ENCODE measurements at places on chromosomes 1 and 21. TPM values are rescaled to one million over a fixed set of nuclear protein-coding genes. Genes with fewer than 3 reads are reported as not detected.

The KCNK2 gene
- total RNA-seq: 5.0 TPM

The OR2W3 gene
- total RNA-seq: 0.96 TPM

The HFM1 gene
- total RNA-seq: 7.1 TPM

The ACTN2 gene
- total RNA-seq: 0.91 TPM

The SLC35F3 gene
- 2.6 TPM for total RNA-seq

The DENND2D gene
- total RNA-seq: not detected

The KRTAP10-4 gene
- not detected for total RNA-seq

The KCNJ9 gene
- 0.11 TPM for total RNA-seq

DNA sequence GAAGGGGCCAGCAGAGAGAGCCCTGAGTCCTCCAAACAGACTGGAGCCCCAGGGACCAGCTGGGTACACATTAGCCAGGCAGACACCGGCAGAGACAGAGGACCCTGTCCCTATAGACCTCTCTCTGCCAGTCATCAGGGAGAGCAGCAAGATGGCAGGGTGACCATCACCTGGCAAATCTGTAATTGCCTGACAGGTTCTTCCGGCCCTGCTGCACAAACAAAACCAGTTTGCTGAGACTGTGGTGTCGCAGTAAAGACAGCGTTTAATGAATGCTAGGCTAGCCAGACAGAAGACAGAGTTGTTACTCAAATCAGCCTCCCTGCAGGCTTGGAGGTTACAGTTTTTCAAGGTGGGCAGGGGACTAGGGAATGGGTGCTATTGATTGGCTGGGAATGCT, 618.9 kb downstream of the NPHP4 start:
- H3K27ac ChIP-seq: no peak overlapping the region
- DNase-seq: no peak
- H3K36me3 ChIP-seq: peaks cover 2% of the 10 kb centered on the region
- H3K27me3 ChIP-seq: no peaks in the 10 kb centered on the region

DNA sequence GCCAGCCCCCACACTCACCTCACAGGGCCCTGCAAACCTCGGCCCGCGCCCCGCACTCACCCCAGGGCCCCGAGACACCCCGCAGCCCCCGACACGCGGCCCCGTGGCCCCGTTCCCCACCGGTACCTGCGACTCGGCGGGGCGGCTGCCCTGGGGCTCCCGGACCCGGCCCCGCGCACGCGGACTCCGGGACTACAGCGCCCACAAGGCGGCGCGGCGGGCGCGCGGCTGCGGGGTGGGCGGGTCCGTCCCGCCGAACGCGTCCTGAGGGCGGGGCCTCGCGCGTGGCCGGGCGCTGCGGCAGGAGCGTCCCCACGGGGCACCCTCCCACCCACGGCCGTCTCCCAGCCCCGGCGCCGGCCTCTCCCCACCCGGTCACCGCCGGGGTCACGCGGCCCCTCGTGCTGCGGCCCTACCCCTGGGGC, at the start of gene SLC19A1:
Gene SLC19A1, minus strand, starts transcription at position 199 of the 425 bp plus-strand sequence. CDS start 4,481 bp downstream, outside the sequence.
- no peak within 1 kb of the TSS for H3K27ac ChIP-seq
- H3K4me3 ChIP-seq: peak within 1 kb of the TSS; percentile 91
- no peaks in the 10 kb centered on the region for H3K36me3 ChIP-seq
- no peaks in the 10 kb centered on the region for H3K27me3 ChIP-seq

- peaks cover 47% of the 10 kb centered on the region for H3K27me3 ChIP-seq
- H3K27ac ChIP-seq: no peak overlapping the region
- peak overlapping the region; percentile 97 for H3K4me3 ChIP-seq
- DNase-seq: no peak
Measured at GRCh38 chr1:145962157-145963102, 1.9 kb downstream of the ANKRD34A start.

- peak; percentile 37 for DNase-seq
- H3K27ac ChIP-seq: no peak overlapping the region
- H3K36me3 ChIP-seq: no peaks in the 10 kb centered on the region
- H3K4me3 ChIP-seq: no peak overlapping the region
- peaks cover 25% of the 10 kb centered on the region for H3K27me3 ChIP-seq
Measured at GRCh38 chr1:181423301-181423918, 59.9 kb upstream of the CACNA1E start.

DNA sequence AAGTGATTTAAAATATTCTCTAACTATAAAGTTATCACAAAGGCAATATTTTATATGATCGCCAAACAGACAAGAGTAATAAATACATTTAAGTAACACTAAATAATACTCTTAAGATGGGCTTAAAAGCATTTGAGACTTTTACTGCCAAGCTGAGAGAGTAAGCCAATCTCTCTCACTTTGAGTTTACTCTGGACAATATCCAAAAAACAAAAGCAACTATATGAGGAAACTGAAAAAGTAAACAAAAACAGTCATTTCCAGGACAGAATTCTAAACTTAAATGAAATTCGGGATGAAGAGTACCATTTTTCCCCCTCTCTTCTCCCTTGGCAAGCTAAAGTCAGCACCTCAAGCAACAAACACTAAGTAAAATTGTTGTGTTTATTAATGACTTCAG, 173.2 kb downstream of the COP1 start:
- no peaks in the 10 kb centered on the region for H3K4me1 ChIP-seq
- H3K27me3 ChIP-seq: no peaks in the 10 kb centered on the region
- peaks cover 19% of the 10 kb centered on the region for H3K36me3 ChIP-seq
- no peak overlapping the region for H3K27ac ChIP-seq
- H3K4me3 ChIP-seq: no peak overlapping the region

GRCh38 chr1:150683914-150684313, 13.0 kb downstream of the GOLPH3L start:
- no peak overlapping the region for H3K27ac ChIP-seq
- no peak for DNase-seq
- H3K4me3 ChIP-seq: no peak overlapping the region
- H3K36me3 ChIP-seq: peaks cover 3% of the 10 kb centered on the region

GRCh38 chr1:2240270-2241156, 12.4 kb downstream of the SKI start:
- H3K27ac ChIP-seq: peak overlapping the region; percentile 86
- H3K4me3 ChIP-seq: peak overlapping the region; percentile 16
- no peak for DNase-seq
- peaks cover 5% of the 10 kb centered on the region for H3K36me3 ChIP-seq

DNA sequence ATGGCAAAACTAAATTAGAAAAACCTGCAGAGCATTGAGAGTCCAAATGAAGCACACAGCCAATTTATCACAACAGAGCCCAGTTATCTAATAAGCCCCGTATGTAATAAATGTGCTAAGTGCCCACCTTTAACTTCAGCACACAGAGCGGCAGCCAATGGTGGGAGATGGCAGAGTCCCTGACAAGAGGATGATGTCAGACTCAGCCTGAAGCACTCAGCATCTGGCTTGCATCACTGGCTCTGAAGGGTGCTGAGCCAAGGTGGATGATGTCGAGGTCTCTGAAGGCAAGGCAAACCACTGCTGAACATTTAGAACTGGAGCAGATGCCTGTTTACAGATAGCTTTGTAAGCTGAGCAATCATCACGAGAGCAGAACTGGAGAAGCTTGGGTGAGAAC, 118.3 kb downstream of the NUF2 start:
- H3K4me3 ChIP-seq: no peak overlapping the region
- H3K4me1 ChIP-seq: peaks cover 22% of the 10 kb centered on the region
- H3K36me3 ChIP-seq: no peaks in the 10 kb centered on the region

GRCh38 chr1:25664357-25665199, 48.0 kb downstream of the MAN1C1 start:
- H3K36me3 ChIP-seq: no peaks in the 10 kb centered on the region
- DNase-seq: no peak
- H3K27ac ChIP-seq: no peak overlapping the region
- peaks cover 46% of the 10 kb centered on the region for H3K4me1 ChIP-seq

DNA sequence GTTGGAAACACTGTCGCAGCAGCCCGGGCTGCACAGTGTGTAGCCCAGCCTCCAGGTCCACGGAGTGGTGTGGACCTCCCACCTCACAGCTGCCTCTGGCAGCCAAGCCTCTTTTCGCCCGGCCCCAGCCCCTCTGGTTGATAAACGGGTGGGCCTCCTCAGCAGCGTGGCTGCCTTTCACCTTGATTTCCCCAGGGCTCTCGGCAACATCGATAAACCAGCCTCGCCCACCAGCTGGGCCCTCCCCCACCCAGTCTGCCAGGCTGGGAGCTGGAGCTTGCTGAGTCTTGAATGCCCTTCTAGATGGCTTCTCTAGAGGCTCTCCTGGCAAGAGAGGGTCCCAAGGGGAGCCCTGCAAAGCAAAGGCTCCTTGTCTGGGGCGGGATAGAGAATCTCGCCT, 31.0 kb upstream of the LHX4 start:
- no peaks in the 10 kb centered on the region for H3K36me3 ChIP-seq
- DNase-seq: no peak
- no peak overlapping the region for H3K27ac ChIP-seq
- H3K4me3 ChIP-seq: no peak overlapping the region
- peaks cover 22% of the 10 kb centered on the region for H3K27me3 ChIP-seq

DNA sequence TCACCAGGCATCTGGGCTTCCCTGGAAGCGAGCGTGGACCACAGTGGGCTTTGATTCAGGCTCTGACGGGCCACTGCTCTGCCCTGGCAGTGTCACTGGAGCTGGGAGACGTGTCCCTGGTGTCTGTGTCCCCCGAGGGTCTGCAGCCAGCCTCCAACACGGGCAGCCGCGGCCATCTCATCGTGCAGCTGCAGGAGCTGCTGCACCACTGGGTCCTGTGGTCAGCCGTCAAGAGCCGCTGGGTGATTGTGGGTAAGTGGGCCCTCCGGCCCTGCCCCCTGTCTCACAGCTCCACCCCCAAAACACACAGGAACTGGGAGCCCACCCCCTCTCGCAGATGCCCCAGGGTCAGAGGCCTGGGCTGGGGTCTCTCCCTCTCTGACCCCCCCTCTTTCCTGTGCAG, 40.7 kb downstream of the DISP3 start:
- no peak for DNase-seq
- no peak overlapping the region for H3K4me3 ChIP-seq
- no peaks in the 10 kb centered on the region for H3K36me3 ChIP-seq

DNA sequence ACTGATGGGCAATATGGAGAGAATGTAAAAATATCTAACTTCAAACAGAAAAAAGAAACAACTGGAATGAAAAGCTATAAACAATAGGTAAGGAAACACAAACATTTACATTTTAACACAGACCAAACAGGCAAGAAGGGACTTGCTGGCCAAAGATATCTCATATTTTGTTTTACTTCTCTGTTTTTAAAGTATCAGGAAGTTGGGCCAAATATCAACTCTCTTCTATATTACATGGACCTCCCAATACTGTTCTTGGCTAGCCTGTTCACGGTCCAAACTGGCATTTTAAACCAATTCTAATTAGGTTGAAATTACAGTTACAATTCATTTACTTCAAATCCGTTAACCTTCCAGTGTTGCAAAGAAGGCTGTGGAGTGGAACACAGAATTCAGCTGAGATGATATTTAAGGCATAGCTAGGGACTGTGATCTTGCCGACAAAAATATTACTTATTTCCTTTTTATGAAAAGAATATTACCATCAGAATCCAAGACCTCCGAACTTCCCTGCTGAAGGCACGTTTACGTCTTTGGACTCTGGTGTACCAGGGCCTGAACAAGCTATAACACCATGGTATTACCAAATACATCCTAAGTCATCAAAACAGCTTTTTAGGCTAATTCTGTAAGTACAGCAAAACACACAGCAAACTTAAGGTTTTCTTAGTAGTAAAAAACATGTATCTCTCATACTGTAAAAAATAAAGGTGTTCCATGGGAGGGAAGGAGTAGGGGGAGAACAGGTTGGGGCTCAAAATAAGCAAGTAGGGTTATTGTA, 165.4 kb downstream of the RUNX1 start:
- DNase-seq: no peak
- H3K4me3 ChIP-seq: peak overlapping the region; percentile 45
- peaks cover 18% of the 10 kb centered on the region for H3K4me1 ChIP-seq
- H3K27ac ChIP-seq: no peak overlapping the region
- no peaks in the 10 kb centered on the region for H3K36me3 ChIP-seq

- no peak for DNase-seq
- H3K36me3 ChIP-seq: peaks cover 3% of the 10 kb centered on the region
- no peak overlapping the region for H3K27ac ChIP-seq
- no peak overlapping the region for H3K4me3 ChIP-seq
- H3K4me1 ChIP-seq: peaks cover 3% of the 10 kb centered on the region
- H3K27me3 ChIP-seq: peaks cover 34% of the 10 kb centered on the region
Measured at GRCh38 chr1:980602-981395, 1.1 kb downstream of the PERM1 start.

DNA sequence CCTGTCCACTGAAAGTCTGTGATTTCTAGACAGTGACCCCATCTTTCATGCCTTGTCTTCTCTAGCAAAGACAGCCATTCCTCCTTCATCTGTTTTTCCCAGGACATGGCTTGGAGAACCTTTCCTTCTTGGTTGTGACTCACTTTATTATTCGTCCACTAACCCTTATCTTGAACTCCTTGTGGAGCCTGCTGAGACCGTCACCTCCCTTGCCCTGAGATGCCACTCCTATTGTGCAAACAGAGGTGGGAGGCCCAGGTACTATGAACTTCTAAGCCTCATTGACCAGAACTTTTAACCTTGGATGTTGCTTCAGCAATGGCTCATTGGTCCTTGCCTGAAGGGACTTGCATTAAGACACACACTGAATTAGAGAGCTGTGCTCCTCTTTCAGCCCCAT, 117.5 kb downstream of the FOXD2 start:
- H3K4me3 ChIP-seq: no peak overlapping the region
- DNase-seq: no peak
- no peaks in the 10 kb centered on the region for H3K36me3 ChIP-seq
- peaks cover 40% of the 10 kb centered on the region for H3K4me1 ChIP-seq
- H3K27ac ChIP-seq: no peak overlapping the region
- H3K27me3 ChIP-seq: peaks cover 11% of the 10 kb centered on the region

DNA sequence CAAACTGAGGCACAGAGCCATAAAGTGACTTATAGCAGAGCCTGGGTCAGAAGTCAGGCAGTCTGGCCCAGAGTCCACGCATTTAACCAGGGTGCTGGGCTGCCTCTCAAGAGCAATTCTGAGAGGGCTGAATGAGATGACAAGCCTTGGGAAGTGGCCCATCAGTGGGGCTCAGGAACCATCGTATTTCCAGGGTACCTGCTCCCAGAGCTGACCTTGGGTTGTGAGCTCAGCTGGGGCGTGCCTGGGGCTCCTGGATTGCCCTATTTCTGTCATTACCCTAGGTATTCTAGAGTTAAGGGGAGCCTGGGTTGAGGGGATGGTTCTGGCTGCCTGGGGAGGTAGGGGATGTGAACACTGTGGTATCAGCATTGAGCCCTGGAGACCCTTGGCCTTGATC, 49.4 kb downstream of the LGR6 start:
- H3K27ac ChIP-seq: no peak overlapping the region
- no peak overlapping the region for H3K4me3 ChIP-seq
- no peak for DNase-seq
- H3K4me1 ChIP-seq: peaks cover under 1% of the 10 kb centered on the region

- H3K4me3 ChIP-seq: peak overlapping the region; percentile 67
- H3K36me3 ChIP-seq: peaks cover 20% of the 10 kb centered on the region
- H3K27ac ChIP-seq: no peak overlapping the region
- H3K27me3 ChIP-seq: peaks cover 3% of the 10 kb centered on the region
Measured at GRCh38 chr1:36304970-36305914, 926 bp upstream of the SH3D21 start.
